ENCODE measurements at places on chromosomes 5 and 9. TPM values are rescaled to one million over a fixed set of nuclear protein-coding genes. Genes with fewer than 3 reads are reported as not detected.

RACK1 gene
- total RNA-seq, result 3,351 TPM

ZNF483 gene
- 37.1 TPM for total RNA-seq

SLC9A3 gene
- 1.2 TPM for total RNA-seq

ATOSB gene
- total RNA-seq, result 12.2 TPM

LCN15 gene
- total RNA-seq, result not detected

NEUROG1 gene
- total RNA-seq, result 0.41 TPM

TAF11L5 gene
- not detected for total RNA-seq

CETN3 gene
- total RNA-seq, result 22.8 TPM

GPRIN1 gene
- 101 TPM for total RNA-seq

ANKRD31 gene
- total RNA-seq, result 0.82 TPM

CKMT2 gene
- total RNA-seq, result 0.82 TPM

CEL gene
- 0.41 TPM for total RNA-seq

FAM78A gene
- total RNA-seq, result 0.82 TPM

CD74 gene
- 3.3 TPM for total RNA-seq

IPO11 gene
- 39.9 TPM for total RNA-seq

GPR21 gene
- 28.9 TPM for total RNA-seq

HNRNPK gene
- total RNA-seq, result 807 TPM

TAF11L10 gene
- total RNA-seq, result not detected

TYRP1 gene
- 2.4 TPM for total RNA-seq

DMRT3 gene
- total RNA-seq, result not detected

GABRG2 gene
- total RNA-seq, result 40.4 TPM

QRFP gene
- total RNA-seq, result under 0.01 TPM

SH2D3C gene
- 6.1 TPM for total RNA-seq
